ENCODE measurements at places on chromosomes 16 and 17.

DNA sequence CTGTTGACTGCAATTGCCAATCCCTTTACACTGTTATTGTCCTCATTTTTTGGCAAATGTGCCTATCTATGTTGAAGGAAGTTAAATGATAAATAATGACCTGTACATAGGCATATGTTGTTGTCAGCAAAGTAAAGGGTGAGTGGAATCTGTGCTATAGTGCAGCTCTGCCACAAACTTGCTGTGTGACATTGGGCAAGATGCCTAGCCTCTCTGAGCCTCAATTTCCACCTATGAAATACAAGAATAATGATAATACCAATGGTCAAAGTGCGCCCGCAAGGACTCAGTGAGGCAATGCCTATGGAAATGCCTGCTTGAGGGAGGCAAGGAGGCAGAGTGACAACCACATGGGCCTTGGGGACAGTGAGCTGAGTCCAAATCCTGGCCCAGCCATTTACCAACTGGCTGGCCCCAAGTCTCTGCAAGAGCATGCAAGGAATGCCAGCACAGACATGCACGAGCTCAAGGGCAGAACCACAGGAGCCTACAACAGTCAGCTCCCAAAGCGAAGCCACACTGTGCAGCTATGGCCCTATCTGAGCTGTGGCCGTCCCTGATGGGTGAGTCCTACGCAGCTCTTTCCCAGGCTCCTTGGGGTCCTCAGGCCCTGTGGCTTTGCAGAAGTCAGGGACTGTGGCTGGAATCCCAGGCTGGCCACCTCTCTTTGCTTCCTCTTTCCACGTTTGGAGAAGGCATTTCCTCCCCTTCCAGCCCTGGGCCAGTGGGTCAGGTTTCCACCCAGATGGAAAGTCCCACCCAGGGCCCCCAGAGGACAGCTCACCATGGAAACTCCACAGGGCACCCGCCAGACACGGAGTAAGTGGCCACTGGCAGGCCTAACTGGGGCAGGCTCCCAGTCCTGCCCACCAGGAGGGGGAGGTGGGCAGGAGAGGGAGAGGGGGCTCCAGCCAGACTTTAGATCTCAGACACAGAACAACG, 82.1 kb downstream of the ZNF423 start:
- DNase-seq: no peak

- DNase-seq: no peak
These were observed 84.8 kb upstream of the DOC2B start for GRCh38 chr17:266219-266618.

DNA sequence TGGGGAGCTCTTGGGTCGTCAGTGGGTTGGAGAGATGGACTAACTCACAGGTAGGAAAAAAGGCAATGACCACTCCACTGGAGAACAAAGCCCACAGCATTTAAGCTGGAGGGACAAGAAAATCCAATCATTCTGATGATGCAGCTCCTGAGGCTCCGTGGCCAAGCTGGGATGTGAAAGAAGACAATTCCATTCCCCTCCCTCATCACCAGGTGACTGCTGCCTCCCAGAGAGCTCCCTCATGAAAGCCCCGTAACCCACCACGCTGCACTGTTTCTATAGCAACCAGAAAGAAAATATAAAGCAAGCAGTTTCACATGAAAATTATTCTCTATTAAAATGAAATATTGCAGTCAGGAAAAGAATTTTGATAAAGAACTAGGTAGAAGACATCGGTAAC, 15.2 kb downstream of the ANKRD11 start:
- no peak for DNase-seq

DNA sequence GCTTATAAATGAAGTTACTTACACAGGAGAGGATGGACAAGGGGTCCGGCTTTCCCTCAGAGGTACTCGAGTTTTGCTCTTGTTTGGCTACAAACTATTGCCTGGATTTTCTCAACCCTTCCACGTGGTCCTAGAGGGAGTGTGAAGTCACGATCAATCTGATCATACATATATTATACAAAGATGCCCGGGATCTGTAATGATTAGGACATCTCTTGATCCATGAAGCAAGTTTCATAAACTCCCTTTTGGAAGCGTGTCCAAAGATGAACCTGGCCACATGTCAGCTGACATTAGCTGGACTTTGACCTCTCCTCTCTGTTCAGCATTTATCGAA, 2.3 kb upstream of the CDH11 start:
- DNase-seq: no peak

DNA sequence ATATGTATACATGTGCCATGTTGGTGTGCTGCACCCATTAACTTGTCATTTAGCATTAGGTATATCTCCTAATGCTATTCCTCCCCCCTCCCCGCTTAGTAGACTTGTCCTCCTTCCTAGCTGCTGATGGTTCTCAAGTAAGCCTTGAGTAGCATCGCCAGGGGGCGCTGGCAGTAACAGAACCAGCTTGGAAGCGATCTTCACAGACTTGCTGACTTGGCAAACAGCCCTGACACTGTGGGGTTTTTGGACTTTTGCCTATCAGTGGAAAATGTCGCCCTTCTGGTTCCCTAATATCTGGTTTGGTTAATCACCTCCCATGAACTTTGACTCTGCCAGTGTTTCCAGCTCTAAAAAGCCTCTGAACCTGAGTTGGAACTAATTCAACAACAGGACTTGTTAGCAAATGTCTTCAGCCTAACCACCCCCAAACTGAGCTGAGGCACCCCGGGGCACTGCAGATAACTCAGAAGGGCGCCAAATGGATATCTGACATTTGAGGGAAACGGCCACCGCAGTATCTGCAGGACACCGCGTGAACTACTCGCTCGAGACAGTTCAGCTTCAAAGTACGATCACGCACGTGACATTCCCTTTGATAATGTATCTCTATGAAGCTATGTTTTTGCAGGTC, 15.4 kb upstream of the SPATA32 start:
- peak; percentile 93 for DNase-seq

Data from stimulated activated CD8-positive, alpha-beta memory T cell treated with anti-CD3 and anti-CD28 coated beads, Interleukin-4, amount 100 ng/mL, for 48 hours (primary cell).